Muscle of arm (tissue), 14 donors: ENCODE measurements at places on chromosomes 12 and 14. TPM values are rescaled to one million over a fixed set of nuclear protein-coding genes. Genes with fewer than 3 reads are reported as not detected.

CDH24 gene
- 4.5 TPM for polyA plus RNA-seq

- DNase-seq = peak; percentile 90
Measured at GRCh38 chr14:94342334-94342934, 19.3 kb upstream of the SERPINA6 start.

DNA sequence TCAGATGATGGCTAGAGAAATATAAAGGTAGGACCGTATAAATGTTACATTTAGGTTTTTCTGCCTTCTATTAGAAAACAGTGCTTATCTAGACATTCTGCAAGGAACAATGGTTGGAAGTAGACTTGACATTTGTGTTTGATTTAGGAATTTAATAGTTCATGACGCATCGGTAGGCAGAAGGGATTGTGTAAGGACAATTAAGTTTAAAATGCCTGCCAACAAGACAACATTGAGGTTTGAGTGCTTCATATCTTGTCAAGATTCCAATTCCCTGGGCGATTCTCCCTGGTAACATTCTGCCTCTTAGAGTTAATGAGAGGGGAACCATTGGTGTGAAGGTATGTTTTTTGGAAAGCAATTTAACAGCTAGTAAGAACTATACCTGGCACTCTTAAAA lies 186.8 kb upstream of the RBM19 start:
- no peak for DNase-seq

DNA sequence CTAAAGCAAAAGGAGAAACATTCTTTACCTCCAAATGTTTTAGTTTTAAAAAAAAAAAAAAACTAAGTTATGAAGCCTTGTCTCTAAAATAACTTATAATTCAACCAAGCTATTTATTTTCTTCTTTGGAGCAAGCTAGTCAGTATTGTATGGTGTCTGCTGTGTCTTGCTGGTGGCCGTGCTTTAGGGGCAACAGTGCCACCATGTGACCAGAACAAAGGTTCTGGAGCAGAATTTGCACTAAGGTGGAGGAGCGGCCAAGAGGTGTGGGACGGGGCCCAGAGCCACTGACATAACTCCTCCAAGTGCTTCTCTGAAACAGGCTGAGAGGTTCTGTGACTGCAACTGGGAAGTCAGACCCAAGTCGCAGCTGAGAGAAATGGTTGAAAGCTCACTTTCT lies 4.5 kb downstream of the FICD start:
- no peak for DNase-seq
